ENCODE measurements at places on chromosomes 5 and 9. TPM values are rescaled to one million over a fixed set of nuclear protein-coding genes. Genes with fewer than 3 reads are reported as not detected.

- DNase-seq: no peak
These were observed 7.3 kb upstream of the RAI14 start for GRCh38 chr5:34648840-34649158.

- no peak for DNase-seq
These were observed 5.7 kb downstream of the NIPBL start for GRCh38 chr5:36882250-36882649.

DNA sequence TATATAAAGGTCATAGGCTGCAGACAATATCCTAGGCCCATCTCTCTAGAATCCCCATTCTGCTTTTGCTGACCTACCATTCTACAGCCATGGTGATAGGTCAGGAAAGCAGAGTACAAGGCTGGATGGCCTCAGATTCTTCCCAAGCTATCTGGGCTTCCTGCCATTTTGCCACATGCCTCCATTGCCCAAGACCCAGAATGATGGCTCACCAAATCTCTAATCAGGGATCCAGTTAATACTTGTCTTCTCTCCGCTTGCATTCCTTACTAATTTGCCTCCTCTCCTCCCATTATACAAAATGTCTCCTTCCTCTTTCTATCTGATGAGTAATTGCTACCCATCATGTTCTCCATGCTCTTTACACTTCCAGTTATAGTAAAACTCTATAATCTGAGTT is 22.7 kb upstream of the NDUFS4 start:
- DNase-seq: no peak

GRCh38 chr5:74506119-74506518 is 134.4 kb downstream of the ENC1 start:
- DNase-seq: no peak

GRCh38 chr5:100772548-100772947 is 130.5 kb downstream of the ST8SIA4 start:
- no peak for DNase-seq

- no peak for DNase-seq
These were observed 111.3 kb upstream of the ALDH1B1 start for GRCh38 chr9:38281196-38281595.

- DNase-seq: peak; percentile 58
These were observed 72.7 kb upstream of the RANBP3L start for GRCh38 chr5:36374266-36374862.

DNA sequence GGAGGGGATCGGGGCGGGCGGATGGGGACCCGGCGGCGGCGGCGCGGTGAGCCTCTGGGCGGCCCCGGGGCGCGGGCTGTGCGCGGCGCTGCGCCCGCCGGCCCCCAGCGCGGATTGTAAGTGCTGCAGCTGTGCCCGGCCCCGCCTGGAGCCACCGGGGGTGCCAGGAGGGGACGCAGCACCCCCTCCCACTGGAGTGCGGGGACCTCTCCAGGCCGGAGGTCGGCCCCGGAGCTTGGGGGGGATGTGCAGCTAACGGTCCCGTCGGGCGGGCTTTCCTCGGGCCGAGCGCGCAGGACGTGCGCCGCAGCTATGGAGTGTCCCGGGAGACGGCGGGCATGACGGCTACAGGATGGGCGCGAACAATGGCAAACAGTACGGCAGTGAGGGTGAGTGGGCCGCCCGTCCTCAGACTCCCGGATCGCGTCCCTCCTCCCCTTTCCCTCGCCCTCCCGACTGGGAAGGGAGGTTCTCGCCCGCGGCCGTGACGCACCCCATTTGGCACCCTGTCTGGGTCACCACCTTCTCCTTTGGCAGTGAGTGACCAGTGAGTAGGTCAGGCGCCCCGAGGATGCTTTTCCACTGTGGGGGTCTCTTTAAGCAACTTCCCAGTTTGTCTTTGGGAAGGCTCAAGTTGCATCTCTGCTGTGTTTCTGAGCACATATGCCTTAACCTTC is 483 bp downstream of the FBXL7 start:
- peak; percentile 62 for DNase-seq

DNA sequence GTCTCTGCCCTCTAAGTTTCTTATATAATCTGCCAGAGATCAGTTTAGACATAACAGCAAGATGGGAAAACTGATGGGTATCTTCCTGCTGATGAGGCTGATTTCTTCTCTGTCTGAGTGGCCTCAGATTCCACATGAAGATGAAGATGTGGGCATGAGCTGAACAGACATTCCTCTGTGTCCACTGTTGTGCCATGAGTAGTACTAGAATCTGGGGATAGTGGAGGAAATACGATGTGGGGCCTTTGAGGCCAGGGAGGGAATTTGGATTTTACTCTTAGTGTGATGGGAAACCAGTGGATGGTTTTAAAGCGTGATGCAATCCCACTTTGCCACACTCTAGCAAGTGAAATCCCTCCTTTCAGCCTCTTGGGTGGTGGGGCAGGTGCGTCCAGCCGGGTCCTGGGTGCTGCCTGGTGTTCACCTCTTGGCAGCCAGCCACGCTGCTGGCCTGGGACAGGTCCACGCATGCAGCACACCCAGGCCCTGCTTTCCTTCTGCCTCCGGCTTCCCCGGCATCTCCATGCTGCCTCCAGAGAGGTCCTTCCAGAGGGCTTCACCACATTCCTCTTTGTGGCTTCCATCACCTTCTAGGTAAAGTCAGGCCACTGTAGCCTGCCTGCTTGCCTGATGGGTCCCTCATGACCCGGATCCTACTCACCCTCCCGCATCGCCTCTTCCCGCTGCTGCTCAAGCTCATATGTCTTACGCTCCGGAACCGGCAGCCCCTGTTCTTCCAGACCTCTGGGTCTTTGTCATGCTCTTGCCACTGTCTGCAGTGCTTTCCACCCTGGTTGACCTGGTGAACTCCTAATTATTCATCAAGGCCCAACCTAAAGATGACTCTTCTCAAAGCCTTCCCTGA is 28.1 kb upstream of the SH3PXD2B start:
- DNase-seq: no peak

GRCh38 chr5:149581931-149582768 is 852 bp downstream of the ARHGEF37 start:
- peak; percentile 21 for DNase-seq

DNA sequence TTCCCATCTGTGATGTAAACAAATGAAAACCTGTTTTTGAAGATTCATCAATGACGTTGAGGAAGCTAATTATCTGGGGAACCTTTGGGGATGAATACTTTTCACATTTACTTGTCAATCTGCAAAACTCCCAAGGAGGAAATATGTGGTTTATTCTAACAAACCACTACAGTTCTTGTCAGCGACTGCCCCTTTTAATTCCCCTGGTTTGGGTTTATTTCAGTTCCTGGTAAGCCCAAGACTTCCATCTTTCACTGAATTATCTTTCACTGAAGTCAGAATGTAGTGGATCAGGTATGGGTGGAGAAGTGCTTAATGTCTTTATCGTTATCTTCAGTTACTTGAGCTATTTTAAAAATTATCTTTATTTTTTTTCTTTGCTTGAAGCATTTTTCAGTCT is 40.2 kb downstream of the TLR4 start:
- DNase-seq: no peak

DNA sequence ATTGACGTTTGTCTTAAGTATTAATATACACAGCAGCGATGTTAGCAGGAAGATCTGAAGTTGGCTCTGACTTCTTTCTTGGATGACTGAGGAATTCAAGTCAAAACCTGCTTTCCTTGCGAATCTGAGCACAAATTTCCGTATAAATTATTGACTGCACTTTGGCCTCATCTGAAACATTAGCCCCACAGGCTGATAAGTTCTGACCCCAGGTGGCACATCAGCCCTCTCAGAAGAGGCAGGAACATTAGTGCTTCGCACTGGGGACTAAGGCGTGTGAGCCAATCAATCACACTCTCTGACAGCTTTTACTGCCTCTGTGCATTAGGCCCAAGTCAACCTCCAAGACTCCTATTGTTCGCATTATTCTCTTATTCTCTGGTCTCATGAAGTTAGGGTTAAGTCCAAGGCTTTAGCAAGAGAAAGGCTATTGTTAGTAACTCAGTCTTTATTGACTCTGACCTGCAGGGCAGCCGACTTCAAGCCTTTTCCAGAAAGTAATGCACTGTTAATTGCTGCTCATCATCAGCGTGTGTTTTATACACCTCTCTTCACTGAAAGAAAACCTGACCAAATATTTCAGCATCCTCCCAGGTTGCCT is 84.2 kb downstream of the ZNF608 start:
- peak; percentile 57 for DNase-seq

GRCh38 chr5:133936651-133937015 is 31.8 kb downstream of the C5orf15 start:
- no peak for DNase-seq

DNA sequence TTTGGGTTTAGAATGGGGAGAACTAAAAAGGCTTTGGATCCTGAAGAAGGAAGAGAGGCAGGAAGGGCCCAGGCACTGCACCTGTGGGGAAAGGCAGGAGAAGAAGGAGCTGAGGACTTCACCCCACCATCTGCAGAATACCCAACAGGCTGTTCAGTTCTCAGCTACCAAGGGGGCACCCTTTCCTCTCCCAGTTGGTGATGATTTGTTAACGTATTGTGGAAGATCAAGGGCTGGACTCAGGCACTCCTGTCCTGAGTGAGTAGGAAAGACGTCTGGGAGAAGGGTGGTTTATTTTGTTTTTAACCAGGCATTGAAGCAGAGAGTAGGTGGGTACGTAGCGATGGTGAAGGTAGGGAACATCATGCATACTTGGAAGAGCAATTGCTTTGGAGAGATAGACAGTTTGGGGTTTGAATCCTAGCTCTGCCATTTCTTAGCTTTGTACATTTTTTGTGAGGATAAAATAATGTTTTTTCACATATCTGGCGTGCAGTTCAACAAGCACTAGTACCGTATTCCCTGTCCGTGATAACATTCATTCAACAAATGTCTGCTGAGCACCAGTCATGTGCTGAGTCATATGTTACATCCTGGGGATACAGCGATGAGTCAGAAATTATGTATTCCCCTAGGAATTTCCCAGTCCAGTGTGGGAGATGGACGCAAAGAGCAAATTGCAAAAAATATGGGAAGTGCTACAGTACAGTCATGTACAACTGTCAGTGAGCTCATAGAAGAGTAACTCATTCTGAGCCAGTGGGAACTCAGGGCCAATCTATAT is 2.1 kb downstream of the MSANTD3 start:
- DNase-seq: peak; percentile 97

- no peak for DNase-seq
These were observed 306.6 kb upstream of the KIF2A start for GRCh38 chr5:61999371-61999770.

DNA sequence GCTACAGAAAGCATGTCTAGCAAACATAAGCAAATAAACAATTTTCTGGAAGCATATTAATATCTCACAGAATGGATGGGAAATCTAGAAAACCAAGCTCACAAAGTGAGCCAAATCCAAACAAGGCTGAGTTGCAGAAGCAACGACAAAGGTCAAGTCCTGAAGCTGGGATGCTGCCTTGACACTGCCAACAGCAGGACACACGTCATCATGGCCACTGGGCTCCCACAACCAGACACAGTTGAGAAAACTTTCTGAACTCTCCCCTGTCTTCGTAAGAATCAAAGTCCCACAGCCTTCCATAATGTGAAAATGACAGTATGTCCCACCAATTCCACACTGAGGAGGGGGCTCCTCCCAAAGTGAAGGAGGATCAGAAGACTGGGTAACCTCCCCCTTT is 37.6 kb downstream of the EPB41L4A start:
- no peak for DNase-seq

- DNase-seq: no peak
These were observed 207.2 kb upstream of the DAPK1 start for GRCh38 chr9:87290241-87291052.

- no peak for DNase-seq
These were observed 462.2 kb downstream of the RASEF start for GRCh38 chr9:82600536-82601292.

- DNase-seq: no peak
These were observed 66.3 kb downstream of the C9orf50 start for GRCh38 chr9:129554649-129555048.

GRCh38 chr9:99190597-99191283 is 31.0 kb downstream of the ALG2 start:
- no peak for DNase-seq

DNA sequence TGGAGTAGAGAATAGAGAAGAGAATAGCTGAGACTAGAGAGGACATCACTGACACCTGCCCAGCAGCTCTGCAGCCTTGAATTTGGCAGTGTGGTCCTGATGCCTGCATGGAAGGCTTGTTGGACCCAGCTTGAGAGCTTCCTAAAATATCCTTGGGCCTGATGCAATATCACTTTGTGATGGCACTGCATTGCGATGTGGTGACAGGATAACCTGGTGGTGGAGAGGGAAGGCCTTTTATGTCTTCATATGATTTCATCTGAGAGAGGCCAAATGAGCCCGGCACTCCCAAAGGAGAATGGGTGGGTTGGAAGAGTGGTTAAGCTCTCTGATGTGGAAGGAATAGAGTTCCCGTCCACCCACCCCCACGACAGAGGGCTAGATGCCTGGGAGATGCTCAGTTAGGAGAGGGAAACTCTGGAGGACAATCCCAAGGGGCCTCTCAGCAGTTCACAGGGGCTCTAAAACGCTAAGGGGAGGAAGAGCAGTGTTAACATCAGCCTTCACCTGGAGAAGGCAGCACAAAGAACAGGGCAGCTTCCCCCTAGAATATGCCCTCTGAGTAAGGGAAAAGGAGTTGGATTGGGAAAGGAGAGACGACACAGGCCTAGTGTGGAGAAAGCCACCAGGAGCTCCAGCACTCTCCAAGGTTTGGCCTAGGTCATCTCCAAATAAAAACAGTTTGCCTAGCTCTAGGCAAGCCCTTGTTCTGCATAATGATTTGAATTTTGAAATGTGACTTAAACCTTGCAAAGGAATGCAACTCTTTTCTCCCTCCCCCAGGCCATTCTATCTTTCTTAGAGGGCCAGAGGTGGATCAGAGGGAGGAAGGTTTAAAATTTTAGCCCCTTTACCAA is 99.8 kb upstream of the SSBP2 start:
- DNase-seq: no peak

GRCh38 chr5:35047785-35048404 is at the start of gene AGXT2:
AGXT2 (minus strand) TSS chr5:35047949; CDS start chr5:35047892, 57 bp downstream.
- no peak for DNase-seq

DNA sequence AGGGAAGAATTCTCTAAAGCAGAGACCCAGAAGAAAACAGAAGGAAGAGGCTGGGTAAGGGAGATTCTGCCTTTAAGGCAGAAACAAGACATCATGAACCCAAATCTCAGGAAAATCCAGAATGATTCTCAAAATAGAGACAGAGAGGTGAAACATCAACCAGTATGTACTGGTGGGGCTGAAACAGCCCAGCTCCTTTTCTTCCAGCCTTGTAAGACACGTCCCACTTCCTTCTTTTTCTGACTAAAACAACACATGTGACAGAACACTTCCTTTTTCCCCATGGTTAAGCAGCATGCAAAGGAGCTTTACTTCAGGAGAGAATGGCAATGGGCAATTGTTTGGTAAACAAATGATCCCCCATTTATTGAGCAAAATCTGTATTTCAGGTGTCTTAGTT is 230.8 kb upstream of the NR4A3 start:
- no peak for DNase-seq

- DNase-seq: no peak
These were observed 53.9 kb upstream of the AFAP1L1 start for GRCh38 chr5:149217803-149218155.

- DNase-seq: no peak
These were observed 216.5 kb upstream of the DMRT1 start for GRCh38 chr9:624935-625500.

MOB3B gene
- 0.83 TPM for total RNA-seq

DNAH5 gene
- 12.3 TPM for total RNA-seq

CDC37L1 gene
- total RNA-seq: 30.9 TPM

CPLANE1 gene
- total RNA-seq: 5.1 TPM

FAM200C gene
- 10.3 TPM for total RNA-seq

SPAAR gene
- 0.06 TPM for total RNA-seq

NR5A1 gene
- not detected for total RNA-seq

All from Daoy (cell line).